Activated T-helper 2 cell treated with anti-CD3 and anti-CD28 coated beads, Interferon-gamma antibody, Interleukin-2, Interleukin-4, amounts not matched to agents 10 μg/mL and 5 μg/mL and 100 μg/mL, durations not matched to agents 14 hours and 24 hours and 36 hours (primary cell): ENCODE measurements at places on chromosomes 12 and 14.

DNA sequence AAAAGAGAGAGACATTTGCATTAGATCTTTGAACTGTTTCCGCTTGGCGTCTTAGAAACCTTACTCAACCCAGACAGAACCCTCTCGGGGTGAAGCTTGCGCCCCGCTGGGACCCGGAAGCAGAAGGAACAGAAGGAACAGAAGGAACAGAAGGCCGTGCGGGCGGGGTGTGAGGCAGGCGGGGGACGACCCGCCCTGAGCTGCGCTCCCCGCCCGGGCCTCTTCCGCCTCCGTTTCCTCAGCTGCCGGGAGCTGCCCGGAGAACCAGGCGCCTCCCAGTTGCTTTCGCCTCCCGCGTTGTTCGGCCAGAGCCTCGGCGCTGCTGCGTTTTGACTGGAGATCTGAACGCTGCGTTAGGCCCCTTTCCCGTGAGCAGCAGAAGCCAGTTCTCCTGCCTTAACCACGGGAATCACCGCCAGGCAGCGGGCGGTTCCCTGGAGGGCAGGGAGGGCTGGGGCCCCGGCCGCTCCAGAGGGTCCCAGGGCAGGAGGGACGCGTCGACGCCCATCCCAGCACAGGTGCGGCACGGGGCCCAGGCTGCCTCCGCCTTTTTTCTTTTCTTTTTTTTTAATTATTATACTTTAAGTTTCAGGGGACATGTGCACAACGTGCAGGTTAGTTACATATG, 19.3 kb upstream of the MMP17 start:
- DNase-seq = peak; percentile 33

- DNase-seq = no peak
These were observed 112.6 kb downstream of the RIMBP2 start for GRCh38 chr12:130603396-130603965.

DNA sequence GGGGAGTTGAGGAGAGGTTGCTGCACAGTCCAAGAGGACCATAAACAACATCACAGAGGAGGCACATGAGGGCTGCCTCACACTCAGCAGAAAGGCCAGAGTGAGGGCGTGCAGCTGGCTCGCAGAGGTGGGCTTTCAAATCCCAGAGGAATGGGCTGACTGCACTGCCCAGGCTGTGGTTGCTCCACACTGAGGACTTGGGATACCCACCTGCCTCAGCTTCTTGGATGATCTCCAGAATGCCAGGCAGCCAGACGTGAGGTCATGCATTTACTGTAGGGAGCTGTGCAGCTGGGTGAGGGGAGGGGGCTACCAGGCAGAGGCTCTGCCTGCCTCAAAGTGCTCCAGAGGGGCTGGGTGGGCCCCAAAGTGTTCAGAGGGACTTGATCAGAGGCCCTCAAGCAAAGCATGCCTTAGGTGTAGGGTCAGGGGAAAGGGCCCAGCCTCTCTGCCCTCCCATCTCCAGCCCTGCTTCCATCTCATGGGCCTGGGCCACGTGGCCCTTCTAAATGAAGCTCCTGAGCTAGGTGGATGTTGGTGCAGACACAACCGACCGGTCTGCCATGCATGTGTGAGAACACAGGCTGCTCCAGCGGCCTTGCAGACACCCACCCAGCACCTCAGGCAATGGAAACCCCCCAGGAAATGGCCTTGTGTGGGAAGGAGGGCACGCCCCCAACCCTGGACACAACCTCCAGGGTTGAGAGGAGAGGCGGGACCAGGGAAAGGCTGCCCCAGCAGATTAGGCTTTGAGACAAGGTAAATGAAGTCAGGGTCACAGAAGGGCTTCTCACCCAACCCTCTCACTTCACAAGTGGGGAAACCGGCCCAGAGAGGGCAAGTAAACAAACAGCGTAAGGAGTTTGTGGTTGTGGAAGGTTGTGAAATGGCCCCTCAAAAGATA, 90.8 kb downstream of the NTF3 start:
- no peak for DNase-seq

- peak; percentile 82 for DNase-seq
These were observed at the start of gene MAP4K5 for GRCh38 chr14:50532502-50533240. Gene MAP4K5 (minus strand): TSS chr14:50532569. CDS start chr14:50532049, 520 bp downstream.

DNA sequence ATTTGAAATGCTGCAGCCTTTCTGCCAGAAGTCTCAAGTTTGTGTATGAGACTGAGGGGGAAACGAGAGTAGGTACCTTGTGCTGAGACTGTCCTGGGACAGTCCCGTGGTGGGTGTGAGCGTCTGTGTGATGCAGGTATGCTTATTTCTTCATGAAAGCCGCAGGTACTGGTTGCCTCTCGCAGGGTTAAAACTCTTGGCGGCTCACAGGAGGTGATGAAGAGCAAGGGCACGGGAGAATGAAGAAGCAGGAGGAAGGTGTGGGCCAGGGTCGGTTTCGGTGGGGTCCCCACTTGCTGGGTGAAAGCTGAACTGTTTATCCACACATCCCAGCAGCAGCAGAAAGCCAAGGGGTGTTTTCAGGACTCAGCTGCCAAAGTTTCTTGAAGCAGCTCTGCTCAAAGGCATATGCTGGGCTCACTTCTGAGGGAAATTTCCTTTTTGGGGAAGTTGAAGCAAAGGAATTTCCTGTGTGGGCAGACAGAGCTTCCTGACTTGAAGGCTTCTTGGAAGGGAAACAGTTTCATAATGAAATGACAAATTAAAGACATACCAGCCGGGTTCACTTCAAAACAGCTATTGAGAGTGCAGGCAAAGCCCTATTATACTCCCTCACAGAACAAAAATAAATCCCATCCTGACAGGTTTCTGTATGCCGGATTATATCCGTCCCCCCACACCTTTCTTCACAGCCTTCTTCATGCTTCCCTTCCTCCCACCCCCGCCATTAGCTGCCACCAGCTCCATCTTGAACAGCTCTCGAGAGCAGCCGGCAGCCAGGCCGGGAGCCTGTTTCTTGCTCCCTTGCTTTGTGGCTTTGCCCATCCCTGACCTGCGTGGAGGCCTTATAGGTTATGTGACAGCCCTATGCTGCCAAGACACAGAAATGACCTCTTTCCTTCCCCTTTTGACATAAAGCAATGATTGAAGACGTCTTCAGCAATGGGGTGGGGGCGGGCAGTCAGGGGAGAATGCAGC, 116.6 kb downstream of the ETV6 start:
- no peak for DNase-seq

GRCh38 chr14:38496092-38496491, 240.2 kb upstream of the CLEC14A start:
- no peak for DNase-seq

DNA sequence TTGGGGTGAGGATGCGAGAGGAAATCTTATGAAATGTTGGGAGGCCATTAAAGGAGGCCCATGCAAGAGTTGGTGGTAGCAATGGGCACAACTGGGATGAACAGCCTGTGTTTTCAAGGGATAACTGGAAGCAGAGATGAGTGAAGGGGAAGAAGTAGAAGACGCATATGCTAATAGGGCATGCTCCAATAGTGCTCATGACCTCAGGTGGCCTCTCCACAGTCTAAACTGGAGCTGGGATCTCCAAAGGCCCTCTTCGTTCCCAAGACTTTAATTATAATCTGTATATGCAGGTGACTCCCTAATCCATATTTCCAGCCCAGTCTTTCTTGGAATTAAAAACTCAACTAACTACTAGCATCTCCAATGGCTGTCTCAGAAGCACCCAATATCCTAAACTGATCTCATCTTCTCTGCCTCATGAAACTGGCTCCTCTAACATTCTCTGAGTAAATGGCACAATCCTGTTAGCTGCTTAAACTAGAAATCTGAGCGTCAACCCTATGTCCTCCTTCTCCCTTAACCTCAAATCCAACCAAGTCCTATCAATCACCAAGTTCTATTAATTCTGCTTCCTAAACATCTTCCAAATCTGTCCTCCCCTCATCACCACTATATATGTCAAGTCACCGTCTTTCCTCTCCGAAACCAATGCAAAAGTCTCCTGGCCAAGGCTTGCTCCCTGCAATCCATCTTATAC, 2.8 kb upstream of the AJUBA start:
- no peak for DNase-seq

DNA sequence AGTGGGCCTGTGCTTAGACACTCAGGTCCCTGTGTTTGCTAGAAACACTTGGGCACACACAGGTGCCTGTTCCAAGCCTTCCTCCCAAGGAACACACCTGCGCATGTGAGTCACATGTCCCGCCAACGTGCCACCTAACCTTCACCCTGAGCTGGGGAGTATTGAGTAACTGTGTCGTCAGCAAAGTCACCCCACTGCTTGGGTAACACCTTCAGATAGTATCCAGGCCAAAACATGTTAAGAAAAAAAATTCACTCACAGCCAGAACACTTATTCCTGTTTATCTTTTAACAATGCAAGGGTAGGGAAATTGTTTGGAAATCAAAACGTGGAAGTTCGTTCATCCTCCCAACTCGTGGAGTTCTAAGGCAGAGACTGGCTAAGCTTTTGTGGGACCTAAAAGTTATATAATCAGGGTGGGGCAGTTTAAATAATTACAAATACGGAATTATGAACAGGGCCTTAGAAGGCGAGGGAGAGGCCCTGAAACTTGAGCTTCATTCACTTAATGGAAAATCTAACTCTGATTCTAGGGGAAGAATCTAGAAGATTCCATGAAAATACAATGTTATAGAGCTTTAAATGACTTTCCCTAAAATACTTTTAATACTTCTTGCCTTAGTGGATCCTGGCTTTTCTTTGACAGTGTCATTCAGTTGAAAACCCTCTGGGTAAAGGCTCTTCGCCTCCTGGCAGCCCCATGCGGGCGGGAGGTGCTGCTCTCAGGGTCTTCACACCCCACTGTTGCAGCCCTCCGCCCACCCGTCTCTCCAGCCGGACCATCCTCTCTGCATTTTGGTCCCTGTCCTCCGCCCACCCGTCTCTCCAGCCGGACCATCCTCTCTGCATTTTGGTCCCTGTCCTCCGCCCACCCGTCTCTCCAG, 30.3 kb upstream of the ADIPOR2 start:
- no peak for DNase-seq

- DNase-seq = no peak
These were observed 279.3 kb upstream of the FLRT2 start for GRCh38 chr14:85250414-85251189.

- DNase-seq = peak; percentile 17
These were observed 212.0 kb downstream of the PTPRO start for GRCh38 chr12:15534322-15534721.

- DNase-seq = no peak
These were observed 568.3 kb upstream of the FLRT2 start for GRCh38 chr14:84961637-84962036.

GRCh38 chr12:99914206-99914605, 70.5 kb downstream of the ANKS1B start:
- no peak for DNase-seq

GRCh38 chr14:50342221-50343078, 30.3 kb downstream of the DMAC2L start:
- DNase-seq = peak; percentile 33

DNA sequence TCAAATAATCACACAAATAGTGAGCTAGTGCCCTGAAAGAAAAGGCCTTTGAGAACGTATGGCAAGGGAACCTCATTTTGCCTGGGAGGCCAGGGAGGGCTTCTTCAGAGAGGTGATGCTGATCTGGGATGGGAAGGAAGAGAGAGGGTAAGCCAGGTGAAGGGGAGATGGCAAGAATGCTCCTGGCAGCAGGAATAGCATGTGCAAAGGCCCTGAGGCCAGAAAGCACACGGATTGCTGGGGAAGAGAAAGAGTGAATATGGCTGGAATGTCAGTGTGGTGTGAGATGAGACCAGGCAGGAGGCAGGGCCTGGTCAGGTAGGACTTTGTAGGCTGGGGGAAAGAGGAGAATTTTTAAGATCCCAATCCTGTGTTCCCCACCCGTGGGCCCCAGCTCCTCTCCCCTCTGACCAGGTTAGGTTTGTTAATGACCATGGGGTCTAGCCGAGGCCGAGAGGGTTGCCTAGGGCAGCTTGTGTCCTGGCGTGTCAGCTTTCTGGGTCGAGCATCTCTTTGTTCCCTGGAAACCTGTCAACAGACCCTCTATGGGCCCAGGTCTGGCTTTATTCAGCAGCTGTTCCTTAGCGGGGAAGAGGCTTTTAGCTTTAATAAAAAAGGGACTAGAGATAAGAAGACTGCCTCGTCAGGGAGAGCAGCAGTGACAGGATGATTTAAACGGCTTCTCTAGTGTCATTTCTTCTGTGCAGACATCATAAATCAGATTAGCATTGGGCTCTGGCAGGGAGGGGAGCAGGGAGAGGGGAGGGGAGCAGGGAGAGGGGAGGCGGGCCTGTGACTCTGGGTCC, 123.4 kb downstream of the ADCK1 start:
- DNase-seq = no peak

- no peak for DNase-seq
These were observed 56.5 kb upstream of the PPFIA2 start for GRCh38 chr12:81815611-81816010.

DNA sequence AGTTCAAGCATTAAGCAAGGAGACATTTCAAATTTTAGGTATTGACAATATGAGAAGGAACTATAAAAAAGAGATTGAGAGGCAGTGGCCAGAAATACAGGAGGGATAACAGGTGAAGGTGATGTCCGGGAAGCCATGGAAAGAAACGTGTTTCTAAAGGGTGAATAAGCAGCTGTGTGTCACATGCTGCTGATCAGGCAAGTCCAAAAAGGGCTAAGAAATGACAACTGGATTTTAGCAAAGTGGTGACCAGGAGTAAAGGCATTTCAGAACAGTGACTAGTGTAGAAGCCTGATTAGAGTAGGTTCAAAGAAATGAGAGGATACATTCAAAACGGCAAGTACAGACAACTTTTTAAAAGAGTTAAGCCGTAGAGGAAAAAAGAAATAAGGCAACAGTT, 204.3 kb upstream of the DIO2 start:
- DNase-seq = no peak

DNA sequence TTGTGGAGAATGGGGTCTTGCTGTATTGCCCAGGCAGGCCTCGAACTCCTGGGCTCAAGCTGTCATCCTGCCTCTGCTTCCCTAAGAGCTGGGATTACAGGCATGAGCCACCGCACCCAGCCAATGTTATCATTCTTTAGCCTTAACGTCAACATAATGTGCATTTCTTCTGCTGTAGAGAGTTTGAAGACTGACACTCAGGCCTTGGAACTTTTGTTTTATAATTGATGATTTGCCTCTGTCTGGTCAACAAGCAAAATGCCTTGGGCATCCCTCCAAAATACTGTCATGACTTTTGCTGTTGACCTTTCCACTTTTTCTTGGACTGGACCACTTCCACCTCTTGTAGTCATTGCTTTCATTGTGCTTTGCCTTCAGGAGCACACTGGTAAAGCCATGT, 29.0 kb downstream of the FAM234B start:
- no peak for DNase-seq

DNA sequence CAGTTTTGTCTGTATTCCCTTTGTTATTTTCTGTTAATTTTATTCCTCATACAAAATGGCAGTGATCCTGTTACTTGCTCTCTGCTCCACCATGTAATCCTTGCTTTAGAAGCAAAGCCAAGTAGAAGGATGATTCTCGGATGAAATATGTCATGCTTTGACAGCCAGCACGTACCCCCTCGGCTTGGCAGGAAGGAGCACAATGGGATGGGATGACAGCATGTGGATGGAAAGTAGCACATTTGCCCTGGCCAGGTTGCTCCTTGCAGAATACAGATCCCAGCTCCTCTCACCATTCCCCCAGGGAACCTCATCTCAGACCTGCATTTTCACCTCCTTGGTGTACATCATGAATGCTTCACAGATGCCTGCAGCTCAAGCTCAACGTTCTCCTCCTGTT, 35.1 kb upstream of the ATF1 start:
- no peak for DNase-seq

- DNase-seq = no peak
These were observed 107.9 kb downstream of the PPM1H start for GRCh38 chr12:62827042-62827441.
